ENCODE measurements at places on chromosomes 13 and 19.

DNA sequence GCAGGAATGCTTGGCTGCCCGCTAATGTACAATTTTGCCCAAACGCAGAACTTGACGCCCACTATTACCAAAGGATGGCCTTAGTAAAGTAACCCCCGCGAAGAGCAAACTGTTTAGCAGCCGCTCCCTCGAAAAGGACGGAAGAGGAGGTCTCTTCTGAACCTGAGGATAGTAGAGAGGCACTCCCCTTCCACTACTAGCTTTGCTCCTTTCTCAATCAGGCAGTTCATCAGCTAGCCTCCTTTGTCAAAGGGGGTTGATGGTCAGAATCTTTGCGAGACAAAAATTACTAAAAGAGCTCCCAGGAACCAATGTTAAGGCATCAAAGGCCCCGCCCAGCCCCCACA lies 534 bp downstream of the CAB39L start:
- H3K4me1 ChIP-seq, result peaks cover 42% of the 10 kb centered on the region
- no peaks in the 10 kb centered on the region for H3K27me3 ChIP-seq
- H3K36me3 ChIP-seq, result peaks cover 8% of the 10 kb centered on the region

- no peaks in the 10 kb centered on the region for H3K27me3 ChIP-seq
- H3K4me1 ChIP-seq, result no peaks in the 10 kb centered on the region
- no peaks in the 10 kb centered on the region for H3K36me3 ChIP-seq
- H3K27ac ChIP-seq, result no peak overlapping the region
Observed at GRCh38 chr13:74661851-74662250, 527.6 kb upstream of the KLF12 start.

DNA sequence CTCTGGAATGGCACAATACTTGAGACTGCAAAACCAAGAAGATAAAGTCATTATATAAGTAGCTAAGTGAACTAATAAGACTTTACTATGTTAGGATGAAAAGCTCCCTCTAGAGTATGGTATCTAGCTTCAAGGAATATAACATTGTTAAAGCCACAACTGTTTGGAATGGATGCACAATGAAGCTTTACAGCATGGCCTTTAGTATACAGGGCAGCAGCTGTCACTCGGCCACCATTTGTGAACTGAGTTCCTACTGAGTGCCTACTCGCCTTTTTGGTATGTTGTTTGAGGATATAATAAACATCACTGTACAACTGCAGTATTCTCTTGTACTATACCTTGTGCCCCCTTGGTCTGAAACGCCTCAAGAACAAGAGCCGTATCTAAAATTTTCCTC lies 6.8 kb downstream of the ALG5 start:
- no peak for DNase-seq
- H3K4me3 ChIP-seq, result no peak overlapping the region
- H3K27me3 ChIP-seq, result no peaks in the 10 kb centered on the region
- peaks cover 22% of the 10 kb centered on the region for H3K36me3 ChIP-seq
- no peak overlapping the region for H3K27ac ChIP-seq
- H3K4me1 ChIP-seq, result peaks cover 16% of the 10 kb centered on the region

DNA sequence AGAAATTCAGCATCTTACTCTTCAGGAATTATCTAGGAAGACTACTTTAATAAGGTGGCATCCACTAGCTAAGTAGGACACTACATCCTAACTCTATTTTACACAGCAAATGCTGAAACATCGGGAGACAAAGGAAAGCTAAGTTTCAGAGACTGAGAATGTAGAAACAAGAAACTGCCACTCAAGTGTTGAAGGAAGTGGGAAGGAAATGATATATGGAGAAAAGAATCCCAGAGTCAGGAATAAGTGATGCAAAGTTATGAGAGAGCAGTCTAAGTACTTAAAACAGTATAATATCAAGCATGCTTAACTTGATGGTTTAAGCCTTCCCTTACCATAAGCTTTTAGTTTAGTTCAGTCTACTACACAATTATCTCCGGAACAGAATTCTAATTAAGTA lies 52.4 kb downstream of the RBM26 start:
- H3K27ac ChIP-seq, result peak overlapping the region; percentile 59
- no peaks in the 10 kb centered on the region for H3K27me3 ChIP-seq
- no peak overlapping the region for H3K4me3 ChIP-seq
- DNase-seq, result no peak
- H3K36me3 ChIP-seq, result peaks cover 10% of the 10 kb centered on the region

- H3K27me3 ChIP-seq, result no peaks in the 10 kb centered on the region
- DNase-seq, result peak; percentile 79
- H3K4me3 ChIP-seq, result peak within 1 kb of the TSS; percentile 93
- H3K36me3 ChIP-seq, result peaks cover 7% of the 10 kb centered on the region
- peak within 1 kb of the TSS; percentile 93 for H3K27ac ChIP-seq
- peaks cover 4% of the 10 kb centered on the region for H3K4me1 ChIP-seq
Observed at GRCh38 chr19:12064590-12065538, at the start of gene ZNF844. Gene ZNF844 (plus strand): TSS chr19:12064731. CDS start chr19:12064874, 143 bp downstream.

- no peaks in the 10 kb centered on the region for H3K27me3 ChIP-seq
- peaks cover 42% of the 10 kb centered on the region for H3K4me1 ChIP-seq
- DNase-seq, result no peak
- no peak overlapping the region for H3K27ac ChIP-seq
Observed at GRCh38 chr13:40403509-40404241, 262.8 kb downstream of the FOXO1 start.

GRCh38 chr13:63542770-63543169 lies 2127.1 kb upstream of the PCDH20 start:
- H3K4me3 ChIP-seq, result no peak overlapping the region
- no peaks in the 10 kb centered on the region for H3K36me3 ChIP-seq
- no peak overlapping the region for H3K27ac ChIP-seq
- H3K27me3 ChIP-seq, result no peaks in the 10 kb centered on the region
- no peak for DNase-seq
- no peaks in the 10 kb centered on the region for H3K4me1 ChIP-seq

DNA sequence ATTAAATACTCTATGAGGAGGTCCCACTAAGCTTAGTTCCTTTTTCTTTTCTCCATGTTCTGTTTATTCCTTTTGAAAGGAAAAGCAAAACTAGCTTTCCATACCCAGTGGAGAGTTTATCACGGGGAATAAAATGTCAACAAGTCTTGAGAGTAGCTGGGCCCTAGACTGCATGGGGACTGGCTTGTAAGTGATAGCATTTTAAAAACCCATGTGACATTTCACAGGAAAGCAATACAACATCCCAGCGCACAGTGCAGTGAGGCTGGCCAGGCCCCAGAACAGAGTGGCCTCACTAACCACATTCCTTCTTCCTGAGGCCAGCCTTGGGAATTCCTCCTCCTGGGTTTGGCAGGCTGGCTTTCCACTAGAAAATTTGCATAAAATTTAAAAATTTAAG lies 149.8 kb downstream of the DLEU7 start:
- H3K4me1 ChIP-seq, result peaks cover 6% of the 10 kb centered on the region
- peaks cover 9% of the 10 kb centered on the region for H3K36me3 ChIP-seq
- H3K4me3 ChIP-seq, result no peak overlapping the region
- DNase-seq, result no peak

GRCh38 chr19:7979011-7979410 lies 26.4 kb downstream of the ELAVL1 start:
- H3K36me3 ChIP-seq, result no peaks in the 10 kb centered on the region
- H3K27ac ChIP-seq, result no peak overlapping the region
- no peak overlapping the region for H3K4me3 ChIP-seq
- H3K4me1 ChIP-seq, result peaks cover 2% of the 10 kb centered on the region
- no peak for DNase-seq

- peaks cover 41% of the 10 kb centered on the region for H3K4me1 ChIP-seq
- no peaks in the 10 kb centered on the region for H3K27me3 ChIP-seq
- peaks cover 24% of the 10 kb centered on the region for H3K36me3 ChIP-seq
- H3K27ac ChIP-seq, result peak overlapping the region; percentile 100
- peak overlapping the region; percentile 80 for H3K4me3 ChIP-seq
- no peak for DNase-seq
Observed at GRCh38 chr19:58096884-58097283, 1.1 kb downstream of the ZSCAN18 start.

DNA sequence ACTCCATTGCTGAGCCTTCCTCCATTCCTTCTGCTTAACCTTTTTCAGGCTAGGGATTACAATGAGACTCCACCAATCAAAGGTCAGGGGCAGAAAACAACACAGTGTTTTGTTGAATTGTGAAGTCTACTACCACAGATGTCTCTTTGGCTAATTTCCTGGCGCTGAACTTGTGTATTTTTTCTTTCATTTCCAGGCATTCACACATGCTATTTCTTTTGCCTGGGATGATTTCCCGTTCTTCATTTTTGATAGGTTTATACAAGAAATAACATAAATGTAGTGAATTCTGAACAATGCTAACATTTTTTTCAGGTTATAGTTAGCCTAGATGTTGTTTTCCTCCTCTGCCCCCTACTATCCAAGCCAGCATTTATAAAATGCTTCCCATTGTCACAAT lies 64.3 kb downstream of the OLFM4 start:
- no peaks in the 10 kb centered on the region for H3K27me3 ChIP-seq
- H3K27ac ChIP-seq, result no peak overlapping the region
- no peaks in the 10 kb centered on the region for H3K36me3 ChIP-seq
- H3K4me3 ChIP-seq, result no peak overlapping the region
- DNase-seq, result no peak

DNA sequence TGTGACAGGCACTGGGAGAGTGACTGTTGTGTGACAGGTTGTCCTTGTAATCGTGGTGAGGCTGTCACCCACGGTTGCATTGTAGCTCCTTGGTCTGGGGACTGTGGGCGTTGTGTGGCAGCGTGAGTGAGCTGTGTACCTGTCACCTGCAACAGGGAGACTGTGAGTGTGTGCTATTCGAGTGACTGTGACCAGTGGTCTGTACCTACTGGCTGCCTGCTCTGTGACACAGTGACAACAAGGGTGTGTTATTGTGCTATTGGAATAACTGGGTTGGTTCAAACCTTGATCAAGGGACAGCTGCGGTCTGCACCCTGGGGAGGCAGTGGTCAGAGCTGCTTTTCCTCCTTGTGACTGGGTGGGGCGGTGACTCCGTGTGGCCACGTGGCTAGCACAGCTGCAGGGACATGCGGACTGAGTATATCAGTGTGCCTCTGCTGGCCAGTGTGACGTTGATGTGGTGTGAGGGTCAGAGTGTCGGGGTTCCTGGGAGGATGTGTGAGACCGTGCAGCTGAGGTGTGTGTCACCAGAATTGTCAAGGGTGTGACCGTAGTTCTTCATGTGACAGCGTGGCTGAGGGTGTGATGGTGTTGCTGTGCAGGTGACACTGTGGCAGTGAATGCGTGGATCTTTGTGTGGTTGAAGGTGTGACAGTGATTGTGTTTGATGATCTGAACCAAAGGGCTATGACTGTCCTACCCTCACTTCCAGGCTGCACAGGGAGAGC lies 10.1 kb upstream of the NFIX start:
- no peak for DNase-seq
- no peak overlapping the region for H3K27ac ChIP-seq
- H3K4me3 ChIP-seq, result peak overlapping the region; percentile 21
- no peaks in the 10 kb centered on the region for H3K36me3 ChIP-seq
- peaks cover 9% of the 10 kb centered on the region for H3K4me1 ChIP-seq
- H3K27me3 ChIP-seq, result peaks cover 8% of the 10 kb centered on the region

DNA sequence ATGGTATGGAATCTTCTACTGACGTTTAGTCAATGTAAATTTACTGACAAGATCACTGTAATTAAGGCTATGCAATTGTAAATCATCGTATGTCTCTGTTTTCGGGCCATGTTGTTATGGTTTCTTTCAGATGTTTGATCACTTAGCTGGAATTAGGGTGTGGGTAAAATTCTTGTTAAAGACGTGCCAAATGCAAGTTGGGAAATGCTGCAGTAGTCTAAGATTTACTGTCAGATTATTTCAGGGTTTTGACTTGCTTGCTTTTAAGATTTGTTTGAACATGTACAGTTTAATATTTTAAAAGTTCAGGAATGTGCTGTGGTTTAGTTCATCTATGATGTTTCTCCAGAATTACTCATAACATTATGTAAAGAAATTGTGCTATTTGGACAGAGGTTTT lies 10.8 kb downstream of the NDFIP2 start:
- H3K4me3 ChIP-seq, result no peak overlapping the region
- no peak for DNase-seq
- no peak overlapping the region for H3K27ac ChIP-seq
- no peaks in the 10 kb centered on the region for H3K4me1 ChIP-seq
- H3K36me3 ChIP-seq, result no peaks in the 10 kb centered on the region

DNA sequence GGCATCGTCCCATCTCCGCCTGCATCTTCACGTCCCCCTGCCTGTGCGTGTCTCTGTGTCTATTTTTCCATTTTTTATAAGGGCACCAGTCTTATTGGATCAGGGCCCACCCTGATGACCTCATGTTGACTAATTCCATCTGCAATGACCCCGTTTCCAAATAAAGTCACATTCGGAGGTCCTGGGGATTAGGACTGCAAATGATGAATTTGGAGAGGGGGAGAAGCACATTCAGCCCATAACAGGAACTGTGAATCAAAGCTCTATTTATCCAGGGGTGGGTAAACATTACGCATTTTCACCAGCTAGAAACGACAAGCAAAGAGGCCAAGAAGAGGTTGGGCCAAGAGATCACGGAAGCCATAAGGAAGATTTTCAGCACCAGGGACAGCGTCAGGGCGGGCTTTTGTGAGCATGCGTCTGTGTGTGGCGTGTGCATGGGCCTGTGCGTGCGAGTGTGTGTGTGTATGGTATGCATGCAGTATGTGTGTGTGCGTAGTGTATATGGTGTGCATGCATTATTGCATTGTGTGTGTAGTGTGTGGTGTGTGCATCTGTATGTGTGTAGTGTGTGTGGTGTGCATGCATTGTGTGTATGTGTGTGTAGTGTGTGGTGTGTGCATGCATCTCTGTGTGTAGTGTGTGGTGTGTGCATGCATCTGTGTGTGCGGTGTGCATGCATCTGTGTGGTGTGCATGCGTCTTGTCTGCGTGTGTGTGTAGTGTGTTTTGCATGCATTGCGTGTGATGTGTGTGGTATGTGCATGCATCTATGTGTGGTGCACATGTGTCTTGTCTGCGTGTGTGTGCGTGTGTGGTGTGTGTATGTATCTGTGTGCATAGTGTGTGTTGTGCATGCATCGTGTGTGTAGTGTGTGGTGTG lies 19.6 kb downstream of the CELF5 start:
- no peak overlapping the region for H3K4me3 ChIP-seq
- H3K27ac ChIP-seq, result no peak overlapping the region
- H3K27me3 ChIP-seq, result peaks cover 10% of the 10 kb centered on the region
- H3K4me1 ChIP-seq, result no peaks in the 10 kb centered on the region

GRCh38 chr19:21094347-21095025 lies 12.5 kb downstream of the ZNF714 start:
- no peaks in the 10 kb centered on the region for H3K27me3 ChIP-seq
- no peak overlapping the region for H3K27ac ChIP-seq
- H3K4me1 ChIP-seq, result no peaks in the 10 kb centered on the region
- peaks cover 22% of the 10 kb centered on the region for H3K36me3 ChIP-seq
- DNase-seq, result no peak

DNA sequence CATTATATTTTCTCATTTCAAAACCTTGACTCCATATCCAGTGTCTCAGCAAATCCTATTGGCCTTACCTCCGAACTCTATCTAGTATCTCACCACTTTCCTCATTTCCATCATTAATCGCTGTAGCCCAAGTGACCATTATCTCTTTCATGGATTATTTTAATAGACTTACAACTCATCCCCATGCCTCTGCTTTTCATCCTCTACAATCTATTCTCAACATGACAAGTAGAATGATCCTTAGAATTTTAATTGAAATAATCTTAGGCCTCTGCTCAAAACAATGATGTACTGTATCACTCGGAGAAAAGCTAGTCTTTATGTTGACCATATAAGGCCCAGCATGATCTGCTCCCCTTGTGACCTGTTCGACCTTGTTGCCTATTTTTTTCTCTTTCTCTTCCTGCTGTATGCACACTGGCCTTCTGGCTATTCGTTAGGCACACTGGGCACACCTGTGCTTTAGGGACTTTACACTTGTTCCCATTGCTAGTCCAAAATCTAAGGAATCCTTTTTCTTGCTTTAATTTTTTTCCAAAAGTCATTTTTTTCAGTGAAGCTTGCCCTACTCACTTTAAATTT lies 21.4 kb downstream of the DNAJC15 start:
- peaks cover 8% of the 10 kb centered on the region for H3K36me3 ChIP-seq
- peaks cover 94% of the 10 kb centered on the region for H3K4me1 ChIP-seq
- peak overlapping the region; percentile 82 for H3K4me3 ChIP-seq
- H3K27me3 ChIP-seq, result no peaks in the 10 kb centered on the region
- no peak for DNase-seq

Measured in naive B cell (primary cell).